ENCODE measurements at places on chromosomes 6 and 20.

DNA sequence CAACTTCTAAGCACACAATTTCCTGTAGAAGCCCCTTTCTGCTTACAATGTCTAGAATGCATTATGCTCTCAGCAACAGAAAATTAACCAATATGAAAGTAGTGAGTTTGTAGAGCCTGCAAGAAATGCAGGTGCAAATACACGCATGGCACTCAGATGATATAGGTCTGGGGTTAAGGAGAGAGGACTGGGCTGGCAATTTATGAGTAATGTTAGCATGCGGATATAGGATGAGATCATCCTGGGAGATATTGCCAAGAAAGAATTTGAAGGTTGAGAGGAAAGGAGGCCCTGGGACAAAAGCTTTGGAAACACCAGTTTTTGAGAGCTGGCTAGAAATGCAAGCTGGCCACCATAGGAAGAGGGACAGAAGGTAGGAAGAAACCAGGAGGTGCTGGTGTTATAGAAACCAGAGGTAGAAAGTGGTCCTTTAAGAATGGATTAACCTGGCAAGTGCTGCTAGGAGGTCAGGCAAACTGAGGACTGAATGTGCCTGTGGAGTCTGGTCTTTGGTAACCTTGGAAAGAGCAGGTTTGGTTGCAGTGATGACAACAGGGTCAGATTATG lies 183.2 kb upstream of the MYLIP start:
- no peak for DNase-seq

GRCh38 chr6:125906158-125906998 lies 50.2 kb upstream of the HINT3 start:
- DNase-seq, result no peak

DNA sequence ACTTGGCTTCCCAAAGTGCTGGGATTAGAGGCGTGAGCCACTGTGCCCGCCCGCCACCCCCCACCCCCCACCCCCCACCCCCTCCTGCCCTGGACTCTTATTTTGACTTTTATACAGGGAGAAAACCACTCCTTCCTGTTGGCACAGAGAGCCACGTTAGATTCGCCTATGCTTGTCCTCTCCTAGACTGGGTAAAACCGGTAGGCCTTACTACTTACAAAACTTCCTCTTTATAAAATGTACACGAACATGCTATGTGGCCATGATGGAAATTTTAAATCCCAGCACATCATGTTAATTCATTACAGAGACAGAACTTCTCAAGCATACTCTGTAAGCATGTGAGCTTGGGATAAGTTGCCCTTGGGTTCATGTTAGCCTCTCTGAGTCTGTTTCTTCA lies 124.2 kb downstream of the SLC24A3 start:
- DNase-seq, result no peak

DNA sequence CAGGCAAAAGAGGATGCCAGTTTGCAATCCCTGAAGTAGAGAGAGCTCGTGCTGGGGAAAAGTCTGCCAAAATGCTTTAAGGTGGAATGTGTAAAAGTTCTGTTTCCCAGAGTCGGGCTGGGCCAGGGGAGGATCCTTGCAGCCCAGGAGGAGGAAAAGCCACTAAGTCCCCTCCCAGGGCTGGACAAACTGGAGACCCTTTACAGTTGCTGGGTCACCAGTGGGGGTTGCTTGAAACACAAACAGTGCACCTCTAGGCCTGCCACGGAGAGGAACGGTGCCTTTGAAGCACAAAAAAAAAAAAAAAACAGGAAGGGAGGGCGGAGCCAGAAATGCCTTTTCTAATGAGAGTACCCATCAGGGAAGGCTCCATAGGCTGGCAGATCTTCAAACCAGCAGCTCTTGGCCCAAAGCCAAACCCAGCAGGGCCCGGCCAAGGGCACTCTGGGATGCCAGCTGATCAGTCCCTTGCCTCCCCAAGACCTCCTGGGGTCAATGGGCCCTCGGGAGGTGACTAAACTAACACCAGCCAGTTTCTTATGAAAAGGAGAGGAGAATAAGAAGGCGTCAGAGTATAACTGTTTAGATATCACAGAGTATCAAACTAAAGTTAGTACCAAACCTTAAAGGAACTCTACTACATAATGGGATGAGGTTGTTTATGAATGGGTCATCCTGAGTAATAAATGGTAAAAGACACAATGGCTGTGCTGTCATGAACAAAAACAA lies 23.7 kb downstream of the HLA-A start:
- DNase-seq, result peak; percentile 54

GRCh38 chr6:33118525-33119123 lies 42.8 kb downstream of the HLA-DPB1 start:
- peak; percentile 16 for DNase-seq

DNA sequence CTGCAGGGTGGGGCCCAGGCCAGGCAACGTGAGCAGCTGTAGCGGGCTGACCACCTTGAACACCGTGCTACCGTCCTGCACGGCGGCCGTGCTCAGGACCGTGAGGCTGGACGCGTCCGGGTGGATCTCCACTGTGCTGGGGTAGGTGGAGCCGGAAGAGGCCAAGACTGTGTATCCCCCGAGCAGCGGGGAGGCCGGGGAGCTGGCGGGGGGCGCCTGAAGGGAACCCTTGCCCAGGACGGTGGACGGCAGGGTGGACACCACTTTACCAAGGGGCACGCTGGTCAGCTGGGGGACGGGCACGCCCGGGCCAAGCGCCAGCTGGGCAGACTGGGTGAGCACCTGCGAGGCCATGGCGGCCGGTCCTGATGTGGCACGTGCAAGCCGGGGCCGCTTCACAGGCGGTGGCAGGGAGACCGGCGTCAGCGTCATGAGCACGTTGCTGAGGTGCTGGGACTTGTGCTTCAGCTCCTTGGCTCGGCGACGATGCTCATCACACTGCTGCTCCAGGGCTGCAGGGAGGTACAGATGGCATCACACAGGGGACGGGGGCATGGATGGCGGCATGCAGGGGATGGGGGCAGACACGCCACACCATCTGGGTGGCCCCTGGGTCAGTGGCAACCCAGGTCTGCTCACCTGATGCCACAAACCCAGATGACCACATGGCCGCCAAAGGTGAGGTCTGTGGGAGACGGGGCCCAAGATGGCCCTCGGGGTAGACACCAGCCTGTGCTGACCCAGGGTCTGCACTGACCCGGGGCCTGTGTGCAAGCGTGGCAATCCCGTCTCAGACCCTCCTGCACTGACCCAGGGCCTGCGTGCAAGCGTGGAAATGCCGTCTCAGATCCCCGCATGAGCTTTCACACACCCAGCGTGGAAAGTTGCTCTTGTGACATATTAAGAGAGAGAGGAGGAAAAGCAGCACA lies 16.4 kb upstream of the HELZ2 start:
- no peak for DNase-seq

DNA sequence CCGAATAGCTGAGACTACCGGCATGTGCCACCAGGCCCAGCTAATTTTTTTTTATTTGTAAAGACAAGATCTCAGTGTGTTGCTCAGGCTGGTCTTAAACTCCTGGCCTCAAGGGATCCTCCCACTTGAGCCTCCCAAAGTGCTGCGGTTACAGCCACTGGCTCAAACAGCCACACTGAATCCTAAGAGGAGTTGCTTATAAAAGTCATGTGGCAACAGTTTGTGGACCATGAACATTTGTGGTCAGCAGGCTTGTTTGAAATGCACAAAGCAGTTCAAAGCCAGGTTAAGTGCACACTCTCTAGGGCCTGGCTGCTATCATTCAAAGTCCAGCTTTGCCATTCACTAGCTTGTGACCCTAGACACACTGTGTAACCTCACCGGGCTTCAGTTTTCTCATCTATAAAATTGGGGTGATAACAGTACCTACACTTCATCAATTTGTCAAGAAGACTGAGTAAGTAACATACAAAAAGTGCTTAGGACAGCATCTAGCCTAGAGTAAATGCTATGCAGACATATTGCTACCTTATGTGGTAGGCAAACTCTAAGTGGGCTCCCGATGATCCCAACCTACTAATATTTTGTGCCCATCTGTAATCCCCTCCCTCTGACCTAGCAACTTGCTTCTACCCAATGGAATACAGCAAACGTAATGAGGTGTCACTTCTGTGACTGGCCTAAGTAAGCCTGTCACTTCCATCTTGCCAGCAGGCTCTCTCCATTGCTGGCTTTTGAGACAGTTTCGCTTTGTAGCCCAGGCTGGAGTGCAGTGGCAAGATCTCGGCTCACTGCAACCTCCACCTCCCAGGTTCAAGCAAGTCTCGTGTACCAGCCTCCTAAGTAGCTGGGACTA lies 122.9 kb downstream of the ZMYND8 start:
- no peak for DNase-seq

GRCh38 chr6:43687437-43688347 lies at the start of gene MRPS18A:
Gene MRPS18A, minus strand, starts transcription at chr6:43687791. Its CDS starts 12 bp downstream, at chr6:43687779.
- peak; percentile 39 for DNase-seq

DNA sequence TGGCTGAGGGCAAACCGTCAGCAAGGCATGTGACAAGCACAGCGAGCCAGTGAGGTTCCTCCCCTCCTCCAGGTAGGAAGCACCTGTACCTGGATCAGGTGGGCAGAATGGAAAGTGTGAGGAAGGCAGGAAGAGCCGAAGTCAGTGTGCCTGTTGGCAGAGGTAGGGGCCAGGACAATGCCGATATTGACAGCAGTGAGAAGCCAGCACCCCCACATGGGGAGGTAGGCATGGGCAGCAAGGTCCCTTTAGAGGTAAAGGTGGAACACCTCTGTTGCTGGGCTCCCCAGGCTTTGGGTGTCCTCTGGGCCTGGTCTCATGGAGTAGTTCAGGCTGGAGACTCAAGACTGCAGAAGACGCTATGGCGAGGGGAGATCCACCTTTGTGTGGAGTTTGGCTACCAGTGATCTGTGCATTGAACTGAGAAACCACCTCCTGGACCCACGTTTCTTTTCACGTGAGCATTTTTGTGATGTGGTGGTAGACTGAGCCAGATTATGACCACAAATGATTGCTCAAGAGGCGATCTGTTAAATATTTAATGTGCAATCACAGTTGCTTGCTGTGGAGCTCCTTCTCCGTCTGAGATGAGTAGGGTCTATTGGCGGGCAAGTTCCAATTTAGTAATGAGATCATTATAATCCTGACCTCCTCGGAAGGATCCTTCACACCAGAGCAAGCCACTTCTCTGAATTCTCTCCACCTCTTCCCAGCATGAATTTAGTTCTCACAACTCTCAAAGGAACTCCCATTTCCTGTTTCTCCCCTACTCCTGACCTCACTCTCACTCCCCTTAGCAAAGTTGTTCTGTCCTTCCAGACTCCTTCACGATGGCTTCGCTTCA lies 174.8 kb downstream of the CDH26 start:
- no peak for DNase-seq

GRCh38 chr6:129709196-129709768 lies 695 bp downstream of the ARHGAP18 start:
- no peak for DNase-seq

DNA sequence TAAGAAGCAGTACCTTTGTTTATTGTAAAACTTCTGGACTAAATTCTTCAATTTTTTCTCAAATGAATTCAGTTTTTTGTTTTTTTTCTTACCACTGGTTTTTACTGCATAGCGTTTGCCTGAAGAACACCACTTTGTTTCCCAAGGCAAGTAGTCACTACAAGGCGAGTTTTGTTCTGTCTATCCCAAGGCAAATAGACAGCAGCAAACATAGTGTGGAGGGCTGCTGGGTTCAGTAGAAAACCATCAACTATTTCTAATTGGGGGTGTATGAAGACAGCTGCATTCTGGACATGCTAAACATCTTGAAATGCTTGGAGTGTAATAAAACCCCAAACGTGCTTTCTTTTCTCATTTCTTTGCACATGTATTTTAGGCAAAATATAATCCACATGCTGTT lies 197.4 kb downstream of the ESR1 start:
- DNase-seq, result no peak

DNA sequence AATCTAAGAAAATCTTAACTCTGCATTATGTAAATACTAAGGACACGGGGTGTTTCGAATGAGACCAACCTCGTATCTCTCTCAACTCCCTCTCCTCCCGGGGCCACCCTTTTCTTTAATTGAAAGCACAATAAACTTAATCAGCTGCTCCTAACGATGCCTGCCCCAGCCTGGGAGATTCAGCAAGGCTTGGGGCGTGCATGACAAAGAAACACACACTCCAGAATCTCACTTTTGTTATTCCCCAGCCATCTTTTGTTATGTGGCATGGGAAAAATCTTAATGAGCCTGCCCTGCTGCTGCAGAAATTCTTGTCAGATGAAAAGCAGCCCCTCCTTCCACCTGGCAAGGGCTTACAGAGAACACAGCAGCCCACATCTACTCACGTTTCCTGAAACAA lies 117.4 kb downstream of the TTLL2 start:
- DNase-seq, result no peak

DNA sequence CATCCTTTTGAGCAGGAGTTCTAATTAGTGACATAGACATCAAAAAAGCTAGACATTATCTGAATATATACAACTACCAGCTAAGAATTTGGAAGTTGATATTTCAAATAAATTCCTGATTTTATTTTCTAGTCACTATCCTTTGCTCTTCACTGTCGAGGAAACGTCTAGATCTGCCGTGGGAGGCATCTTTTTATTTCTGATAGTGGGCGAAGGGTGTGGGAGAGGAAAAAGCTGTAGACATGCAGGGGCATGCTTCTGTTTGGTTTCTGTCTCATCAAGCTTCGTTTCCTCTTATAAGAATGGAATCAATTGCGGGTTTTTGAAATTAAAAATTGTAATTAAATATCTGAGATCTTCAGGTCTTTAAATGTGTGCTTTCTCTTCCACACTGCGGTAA lies 16.2 kb upstream of the C6orf118 start:
- no peak for DNase-seq

GRCh38 chr6:29490552-29490951 lies 2.8 kb upstream of the MAS1L start:
- DNase-seq, result no peak

- DNase-seq, result no peak
Observed at GRCh38 chr6:6964675-6965074, 143.1 kb upstream of the RREB1 start.

DNA sequence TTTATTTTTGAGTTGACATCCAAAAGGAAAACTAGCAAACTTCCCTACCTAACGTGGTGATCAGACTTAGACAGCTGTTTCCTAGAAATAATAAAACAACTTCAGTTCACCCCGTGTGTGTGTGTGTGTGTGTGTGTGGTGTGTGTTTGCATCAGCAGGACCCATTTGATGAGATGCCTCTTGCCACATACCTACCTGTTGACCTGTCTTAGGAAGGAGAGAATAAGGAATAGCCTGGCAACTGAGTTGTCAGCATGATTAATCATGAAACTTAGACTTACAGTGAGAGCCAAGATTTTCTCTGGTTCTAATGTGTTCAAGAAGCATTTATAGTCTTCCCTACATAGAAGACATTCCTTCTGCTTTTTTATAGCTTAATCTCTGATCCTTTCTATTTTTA lies 16.1 kb upstream of the PBOV1 start:
- DNase-seq, result no peak

- no peak for DNase-seq
Observed at GRCh38 chr20:47951521-47951971, 166.3 kb upstream of the SULF2 start.

DNA sequence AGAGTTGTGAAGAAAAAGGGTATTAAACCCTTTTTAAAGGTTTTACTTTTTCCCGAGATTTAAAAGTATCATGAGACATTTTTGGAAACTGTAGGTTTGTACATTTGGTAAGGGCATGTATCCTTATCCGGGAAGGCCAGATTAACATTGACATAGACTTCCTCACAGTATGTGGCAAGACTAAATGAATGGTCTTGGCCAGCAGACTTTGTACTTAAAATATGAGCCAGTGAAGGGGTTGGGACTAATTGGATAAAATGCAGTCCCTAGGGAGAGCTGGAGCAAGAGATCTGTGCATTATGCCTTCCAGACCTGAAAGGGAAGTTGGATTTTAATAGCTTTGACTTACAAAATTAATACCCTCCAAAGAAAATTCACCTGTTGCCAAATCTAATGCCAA lies 60.4 kb upstream of the CCN2 start:
- no peak for DNase-seq

- DNase-seq, result no peak
Observed at GRCh38 chr6:27757307-27757706, 154.9 kb downstream of the OR2B2 start.

All from NCI-H2081 treated with DMSO at 0.1 percent for 48 hours (cell line).